Retina (tissue), 1 donor: ENCODE measurements at places on chromosomes 1 and 21.

DNA sequence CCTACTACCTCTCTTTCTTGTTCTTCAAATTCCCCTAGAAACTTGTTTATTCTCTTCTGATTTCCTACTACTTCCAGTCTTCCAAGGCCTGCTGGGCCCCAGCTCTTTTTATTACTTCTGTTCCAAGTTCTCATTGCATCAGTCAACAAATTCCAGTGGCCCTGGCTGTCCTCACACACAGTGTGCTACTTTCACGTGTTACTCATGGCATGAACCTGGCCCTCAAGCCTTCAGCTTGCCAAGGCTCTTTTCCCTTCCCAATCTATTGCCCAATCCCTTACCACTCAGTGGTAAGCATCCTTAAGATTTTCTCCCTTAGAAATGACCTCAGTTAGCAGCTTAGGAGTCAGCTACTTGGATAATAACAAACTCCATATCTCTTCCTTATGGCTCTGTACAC lies 613.5 kb downstream of the LMO4 start:
- no peak for DNase-seq

DNA sequence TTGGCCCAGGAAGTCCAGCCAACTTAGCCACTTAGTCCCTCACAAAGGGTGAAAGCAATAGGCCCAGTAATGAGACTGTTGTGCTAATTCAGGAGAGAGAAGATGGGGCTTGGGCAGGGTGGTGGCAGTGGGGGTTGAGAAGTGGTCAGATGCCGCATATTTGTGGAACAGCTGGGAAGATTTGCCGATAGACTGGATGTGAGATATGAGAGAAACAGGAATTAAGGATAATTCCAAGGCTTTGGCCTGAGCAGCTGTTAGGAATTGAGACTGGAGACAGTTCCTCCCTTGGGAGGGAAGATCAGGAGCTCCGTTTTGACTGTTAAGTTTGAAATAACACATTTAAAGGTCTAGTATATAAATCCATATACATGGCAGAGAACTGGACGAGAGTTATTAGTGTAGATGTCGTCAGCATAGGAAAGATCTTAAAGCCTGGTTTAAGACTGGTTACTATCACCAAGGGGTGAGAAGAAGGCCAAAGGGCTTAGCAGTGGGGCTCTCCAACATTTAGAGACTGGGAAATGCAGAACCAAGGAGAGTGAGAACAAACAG lies 323.7 kb upstream of the FAM78B start:
- no peak for DNase-seq

- no peak for DNase-seq
These were observed 26.8 kb upstream of the COL6A2 start for GRCh38 chr21:46071082-46071481.

GRCh38 chr1:86238226-86238625 lies 81.7 kb upstream of the COL24A1 start:
- DNase-seq, result no peak

- DNase-seq, result no peak
These were observed 67.8 kb downstream of the NTMT2 start for GRCh38 chr1:170213596-170213995.

GRCh38 chr1:214280386-214281020 lies 456 bp upstream of the SMYD2 start:
- DNase-seq, result peak; percentile 87

GRCh38 chr1:163168053-163168452 lies 34.7 kb downstream of the RGS5 start:
- no peak for DNase-seq

- peak; percentile 37 for DNase-seq
These were observed 1.1 kb upstream of the EDN2 start for GRCh38 chr1:41485605-41486004.
